ENCODE measurements at places on chromosomes 4 and X. TPM values are rescaled to one million over a fixed set of nuclear protein-coding genes. Genes with fewer than 3 reads are reported as not detected.

The PPARGC1A gene
- total RNA-seq, result not detected

The MYL5 gene
- 12.1 TPM for total RNA-seq

The CXorf65 gene
- total RNA-seq, result 45.1 TPM

The GLUD2 gene
- total RNA-seq, result 0.44 TPM

The NSUN7 gene
- total RNA-seq, result not detected
